Naive thymus-derived CD4-positive, alpha-beta T cell (primary cell): ENCODE measurements at places on chromosomes 7 and 10. TPM values are rescaled to one million over a fixed set of nuclear protein-coding genes. Genes with fewer than 3 reads are reported as not detected.

GRCh38 chr10:130463876-130464364, 327.7 kb downstream of the GLRX3 start:
- H3K27me3 ChIP-seq: no peaks in the 10 kb centered on the region
- H3K27ac ChIP-seq: no peak overlapping the region
- no peaks in the 10 kb centered on the region for H3K4me1 ChIP-seq
- no peaks in the 10 kb centered on the region for H3K36me3 ChIP-seq
- H3K4me3 ChIP-seq: no peak overlapping the region

DNA sequence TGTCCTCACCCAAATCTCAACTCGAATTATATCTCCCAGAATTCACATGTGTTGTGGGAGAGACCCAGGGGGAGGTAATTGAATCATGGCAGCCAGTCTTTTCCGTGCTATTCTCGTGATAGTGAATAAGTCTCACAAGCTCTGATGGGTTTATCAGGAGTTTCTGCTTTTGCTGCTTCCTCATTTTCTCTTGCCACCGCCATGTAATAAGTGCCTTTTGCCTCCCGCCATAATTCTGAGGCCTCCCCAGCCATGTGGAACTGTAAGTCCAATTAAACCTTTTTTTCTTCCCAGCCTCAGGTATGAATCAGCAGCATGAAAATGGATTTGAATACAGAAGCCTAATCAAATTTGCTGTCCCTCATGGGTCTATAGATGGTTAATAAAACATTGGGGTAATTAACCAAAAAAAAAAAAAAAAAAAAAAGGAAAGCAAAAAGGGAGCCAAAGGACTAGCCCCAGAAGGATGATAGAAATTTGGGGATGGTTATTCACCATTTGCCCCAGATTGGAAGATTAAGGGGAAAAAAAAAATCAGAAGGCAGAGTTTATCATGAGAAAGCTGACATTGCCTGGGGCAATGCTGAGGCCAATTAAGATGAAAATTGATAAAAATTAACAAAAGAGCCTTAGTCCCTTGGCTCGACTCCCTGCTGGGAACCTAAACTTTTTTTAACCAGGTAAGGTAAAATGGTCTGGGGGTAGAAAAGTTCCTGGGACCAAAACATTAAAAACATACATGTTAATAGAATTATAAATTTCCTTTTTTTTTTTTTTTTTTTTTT, 27.6 kb downstream of the AVL9 start:
- H3K27me3 ChIP-seq: no peaks in the 10 kb centered on the region
- no peak overlapping the region for H3K4me3 ChIP-seq
- no peaks in the 10 kb centered on the region for H3K36me3 ChIP-seq
- DNase-seq: no peak

GRCh38 chr7:40329601-40330153, 194.9 kb downstream of the SUGCT start:
- no peaks in the 10 kb centered on the region for H3K27me3 ChIP-seq
- H3K27ac ChIP-seq: no peak overlapping the region
- no peaks in the 10 kb centered on the region for H3K4me1 ChIP-seq

DNA sequence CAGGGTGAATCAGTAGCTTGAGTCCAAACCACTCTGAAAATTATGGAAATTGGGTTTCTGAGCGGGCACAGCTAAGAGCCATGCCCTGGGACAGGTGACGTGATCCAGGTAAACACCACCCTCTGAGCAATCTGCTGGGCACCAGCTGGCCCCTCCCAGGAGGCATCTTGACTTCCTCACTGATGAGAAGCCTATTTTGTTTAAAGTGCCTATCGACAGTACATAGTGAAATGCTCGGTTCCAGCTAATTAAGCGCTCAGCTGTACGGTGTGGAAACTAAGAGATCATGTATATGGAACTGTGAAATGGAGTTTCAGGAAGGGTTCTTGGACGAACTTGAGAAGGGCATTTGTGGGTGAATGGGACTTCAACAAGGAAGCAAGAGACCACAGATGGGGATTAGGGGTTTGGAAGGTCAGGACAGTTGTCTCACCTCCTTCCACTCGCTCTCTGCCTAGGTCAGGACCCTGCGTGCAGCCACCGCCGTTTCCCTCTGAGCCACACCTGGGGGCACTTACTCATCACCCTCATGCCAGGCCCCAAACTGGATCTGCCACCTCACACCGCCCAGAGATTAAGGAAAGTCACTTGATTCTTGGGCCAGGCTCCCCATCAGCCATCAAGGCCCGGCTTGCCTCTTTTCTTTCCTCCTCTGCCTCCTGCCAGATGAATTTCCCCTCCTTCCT, 3.2 kb downstream of the ITPRIP start:
- no peaks in the 10 kb centered on the region for H3K27me3 ChIP-seq
- peak overlapping the region; percentile 94 for H3K27ac ChIP-seq
- no peak for DNase-seq
- peaks cover 64% of the 10 kb centered on the region for H3K4me1 ChIP-seq

DNA sequence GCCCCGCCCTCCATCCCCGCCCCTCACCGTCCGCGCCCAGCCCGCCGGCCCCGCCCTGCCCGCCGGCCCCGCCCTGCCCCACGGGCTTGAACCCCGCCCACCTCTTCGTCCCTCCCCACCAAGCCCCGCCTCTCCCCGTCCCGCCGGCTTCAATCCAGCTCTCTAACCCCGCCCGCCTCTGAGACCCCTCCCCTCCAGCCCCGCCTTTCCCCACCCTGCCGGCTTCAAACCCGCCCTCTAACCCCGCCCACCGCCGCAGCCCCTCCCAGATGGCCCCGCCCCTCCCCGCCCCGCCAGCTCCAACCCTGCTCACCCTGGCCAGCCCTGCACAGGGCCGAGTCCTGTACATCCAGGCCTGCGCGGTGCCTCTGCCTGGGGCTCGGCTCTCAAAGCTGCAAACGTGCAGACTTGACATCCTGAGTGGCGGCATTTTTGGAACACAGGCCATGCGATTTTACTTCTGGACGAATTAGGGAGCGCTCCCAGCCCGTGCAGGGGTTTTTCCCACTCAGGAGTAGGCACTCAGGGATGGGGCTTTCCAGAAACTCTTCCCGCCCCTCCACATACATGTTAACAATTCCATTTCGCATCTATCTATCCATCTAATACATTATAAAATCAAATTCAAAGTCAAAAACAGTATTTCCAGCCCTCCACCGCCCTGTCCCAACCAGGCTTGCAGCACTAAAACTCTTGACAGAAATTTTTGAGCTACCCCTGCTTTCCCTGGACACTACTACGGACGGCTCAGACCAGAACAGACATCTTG, 477 bp upstream of the NMT2 start:
- H3K4me3 ChIP-seq: peak overlapping the region; percentile 57
- H3K4me1 ChIP-seq: peaks cover 44% of the 10 kb centered on the region
- H3K27me3 ChIP-seq: no peaks in the 10 kb centered on the region
- DNase-seq: peak; percentile 84
- no peaks in the 10 kb centered on the region for H3K36me3 ChIP-seq
- H3K27ac ChIP-seq: peak overlapping the region; percentile 66

GRCh38 chr7:113289140-113289740, 170.9 kb upstream of the SMIM30 start:
- no peak overlapping the region for H3K27ac ChIP-seq
- no peak for DNase-seq
- no peak overlapping the region for H3K4me3 ChIP-seq

DNA sequence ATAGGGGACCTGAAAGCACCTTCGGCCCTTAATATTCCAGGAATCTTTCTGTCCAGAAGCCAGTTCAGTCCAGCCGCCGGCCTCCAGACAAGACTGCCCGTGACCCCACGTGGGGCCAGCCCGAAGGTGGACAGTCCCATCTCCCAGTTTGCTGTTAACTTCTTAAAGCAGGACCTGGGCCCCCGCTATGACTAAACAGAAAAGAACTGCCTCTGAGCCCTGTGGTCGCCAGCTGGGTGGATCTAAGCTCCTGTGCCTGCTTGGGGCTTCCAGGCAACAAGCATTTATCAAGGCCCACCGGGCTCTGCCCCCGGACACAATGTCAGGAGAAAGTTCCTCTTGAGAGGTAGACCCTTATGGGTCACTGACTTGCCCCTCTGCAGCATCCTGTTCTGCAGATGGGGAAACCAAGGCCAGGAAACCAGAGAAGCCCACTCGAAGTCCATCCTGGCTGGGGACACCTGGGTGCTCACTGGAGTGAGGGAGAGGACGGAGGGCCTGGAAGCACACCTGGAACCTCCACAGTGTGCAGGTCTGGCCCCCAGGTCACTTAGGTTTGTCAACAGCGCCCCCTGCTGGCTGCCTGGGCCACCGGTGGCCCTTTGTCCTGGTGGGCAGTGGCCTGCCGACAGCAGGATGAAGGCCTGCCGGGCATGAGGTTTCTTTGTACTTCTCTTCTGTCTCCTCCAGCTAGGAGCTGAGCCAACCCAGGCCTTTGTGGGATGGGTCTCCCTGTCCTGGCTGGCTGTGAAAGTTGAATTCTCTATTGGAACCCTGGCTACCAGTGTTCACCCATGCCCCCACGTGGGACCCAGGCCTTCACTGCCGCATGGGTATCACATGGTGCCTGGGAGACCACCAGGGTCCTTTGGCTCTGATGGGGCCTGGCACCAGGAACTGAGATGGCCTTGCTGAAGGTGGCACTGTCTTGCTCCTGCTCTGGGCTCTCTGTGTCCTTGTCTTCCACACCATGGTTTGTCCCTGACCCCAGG, 128.0 kb downstream of the ZMIZ1 start:
- no peak overlapping the region for H3K4me3 ChIP-seq
- H3K4me1 ChIP-seq: peaks cover 3% of the 10 kb centered on the region
- H3K36me3 ChIP-seq: no peaks in the 10 kb centered on the region

GRCh38 chr10:131461093-131461492, 149.6 kb upstream of the TCERG1L start:
- H3K27me3 ChIP-seq: no peaks in the 10 kb centered on the region
- no peak overlapping the region for H3K27ac ChIP-seq
- no peak for DNase-seq
- no peak overlapping the region for H3K4me3 ChIP-seq
- no peaks in the 10 kb centered on the region for H3K4me1 ChIP-seq

DNA sequence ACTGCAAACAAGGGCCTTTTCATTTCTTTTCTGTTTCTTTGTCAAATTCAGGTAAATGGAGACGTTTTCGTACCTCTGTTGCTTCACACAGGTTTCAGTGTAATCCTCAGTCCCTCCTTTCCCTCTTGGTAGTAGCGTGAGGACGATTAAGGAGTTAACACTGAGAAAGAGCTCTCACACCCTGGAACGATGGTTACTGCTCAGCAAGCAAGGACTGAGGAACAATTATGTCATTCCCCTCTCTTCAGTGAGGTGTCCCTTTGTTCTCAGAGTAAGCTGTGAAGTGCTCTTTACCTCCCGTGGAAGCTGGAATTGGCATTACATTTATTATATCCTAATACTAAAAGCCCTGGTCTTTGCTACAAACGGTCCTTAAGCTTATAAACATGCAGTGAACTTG, 95.9 kb downstream of the FANK1 start:
- H3K4me1 ChIP-seq: no peaks in the 10 kb centered on the region
- no peak overlapping the region for H3K27ac ChIP-seq
- H3K27me3 ChIP-seq: no peaks in the 10 kb centered on the region
- H3K36me3 ChIP-seq: no peaks in the 10 kb centered on the region
- no peak overlapping the region for H3K4me3 ChIP-seq
- DNase-seq: no peak

DNA sequence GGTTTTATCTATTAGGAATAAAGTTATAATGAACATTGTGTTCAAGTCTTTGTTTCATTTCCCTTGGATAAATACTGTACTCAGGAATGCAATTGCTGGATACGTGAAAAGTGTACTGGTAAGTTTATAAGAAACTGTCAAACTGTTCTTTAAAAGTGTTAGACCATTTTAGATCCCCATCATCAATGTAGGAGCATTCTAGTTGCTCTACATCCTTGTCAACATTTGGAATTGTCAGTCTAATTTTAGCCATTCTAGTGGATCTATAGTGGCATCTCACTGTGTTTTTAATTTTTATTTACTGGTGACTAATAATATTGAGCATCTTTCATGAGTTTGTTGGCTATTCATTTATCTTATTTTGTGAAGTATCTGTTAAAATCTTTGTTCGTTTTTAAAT, 354.0 kb upstream of the NRP1 start:
- H3K4me1 ChIP-seq: no peaks in the 10 kb centered on the region
- H3K27ac ChIP-seq: no peak overlapping the region
- no peaks in the 10 kb centered on the region for H3K36me3 ChIP-seq
- H3K27me3 ChIP-seq: no peaks in the 10 kb centered on the region

GRCh38 chr10:52212062-52212461, 102.0 kb upstream of the DKK1 start:
- H3K4me1 ChIP-seq: no peaks in the 10 kb centered on the region
- H3K36me3 ChIP-seq: no peaks in the 10 kb centered on the region
- H3K4me3 ChIP-seq: no peak overlapping the region
- no peaks in the 10 kb centered on the region for H3K27me3 ChIP-seq
- no peak for DNase-seq
- no peak overlapping the region for H3K27ac ChIP-seq

GRCh38 chr10:110946496-110946895, 27.1 kb downstream of the SHOC2 start:
- H3K4me1 ChIP-seq: no peaks in the 10 kb centered on the region
- H3K36me3 ChIP-seq: no peaks in the 10 kb centered on the region
- no peak overlapping the region for H3K27ac ChIP-seq
- no peak for DNase-seq
- no peaks in the 10 kb centered on the region for H3K27me3 ChIP-seq

DNA sequence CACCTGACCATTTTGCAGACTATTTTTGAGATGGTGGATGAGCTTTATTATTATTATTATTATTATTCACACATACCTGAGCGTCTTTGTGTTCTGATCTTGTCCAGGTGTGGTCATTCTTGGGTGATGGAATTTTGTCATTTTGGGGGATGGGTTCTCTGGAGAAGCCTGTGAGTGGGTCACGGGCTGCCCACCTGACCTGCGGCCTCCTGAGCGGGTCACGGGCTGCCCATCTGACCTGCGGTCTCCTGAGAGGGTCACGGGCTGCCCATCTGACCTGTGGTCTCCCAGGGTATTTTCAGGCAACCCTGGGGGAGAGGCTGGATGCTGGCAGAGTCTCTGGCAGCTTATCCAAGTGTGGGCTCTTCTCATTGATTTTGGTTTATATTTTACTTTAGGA, 7.3 kb downstream of the SCART1 start:
- H3K27ac ChIP-seq: no peak overlapping the region
- DNase-seq: no peak
- no peaks in the 10 kb centered on the region for H3K36me3 ChIP-seq
- no peaks in the 10 kb centered on the region for H3K4me1 ChIP-seq

GRCh38 chr7:84092207-84092606, 102.4 kb downstream of the SEMA3A start:
- H3K4me1 ChIP-seq: no peaks in the 10 kb centered on the region
- H3K27ac ChIP-seq: peak overlapping the region; percentile 55
- no peaks in the 10 kb centered on the region for H3K27me3 ChIP-seq
- no peaks in the 10 kb centered on the region for H3K36me3 ChIP-seq
- peak; percentile 41 for DNase-seq
- H3K4me3 ChIP-seq: no peak overlapping the region

GRCh38 chr10:7563368-7563767, 103.4 kb downstream of the ITIH5 start:
- no peaks in the 10 kb centered on the region for H3K27me3 ChIP-seq
- H3K36me3 ChIP-seq: no peaks in the 10 kb centered on the region
- DNase-seq: no peak
- H3K4me1 ChIP-seq: no peaks in the 10 kb centered on the region
- H3K27ac ChIP-seq: no peak overlapping the region

GRCh38 chr7:28018020-28018419, 162.6 kb downstream of the JAZF1 start:
- no peaks in the 10 kb centered on the region for H3K36me3 ChIP-seq
- no peak overlapping the region for H3K27ac ChIP-seq
- no peaks in the 10 kb centered on the region for H3K4me1 ChIP-seq
- DNase-seq: no peak

Gene KCNMA1
- total RNA-seq: not detected

Gene NEUROD6
- not detected in 2 replicates for total RNA-seq

Gene MKLN1
- 56.7 TPM for total RNA-seq

Gene NRG3
- total RNA-seq: not detected

Gene OPN4
- total RNA-seq: not detected

Gene PRSS37
- not detected for total RNA-seq

Gene PNLIP
- total RNA-seq: not detected

Gene ORC5
- total RNA-seq: 25.4 TPM

Gene SRRM3
- not detected for total RNA-seq

Gene ADAM22
- total RNA-seq: 3.1 TPM

Gene TBX20
- total RNA-seq: not detected
